ENCODE measurements at places on chromosomes 5 and 9. TPM values are rescaled to one million over a fixed set of nuclear protein-coding genes. Genes with fewer than 3 reads are reported as not detected.
A peak's percentile ranks its signal among the peaks of the same experiment; 100 is the strongest.

- no peak overlapping the region for H3K4me3 ChIP-seq
- H3K4me1 ChIP-seq = no peaks in the 10 kb centered on the region
- DNase-seq = no peak
- no peak overlapping the region for H3K27ac ChIP-seq
- H3K27me3 ChIP-seq = no peaks in the 10 kb centered on the region
- no peaks in the 10 kb centered on the region for H3K36me3 ChIP-seq
Observed at GRCh38 chr5:172553903-172554302, 87.2 kb upstream of the NEURL1B start.

The HIGD2A gene
- total RNA-seq = 79.3 TPM

DNA sequence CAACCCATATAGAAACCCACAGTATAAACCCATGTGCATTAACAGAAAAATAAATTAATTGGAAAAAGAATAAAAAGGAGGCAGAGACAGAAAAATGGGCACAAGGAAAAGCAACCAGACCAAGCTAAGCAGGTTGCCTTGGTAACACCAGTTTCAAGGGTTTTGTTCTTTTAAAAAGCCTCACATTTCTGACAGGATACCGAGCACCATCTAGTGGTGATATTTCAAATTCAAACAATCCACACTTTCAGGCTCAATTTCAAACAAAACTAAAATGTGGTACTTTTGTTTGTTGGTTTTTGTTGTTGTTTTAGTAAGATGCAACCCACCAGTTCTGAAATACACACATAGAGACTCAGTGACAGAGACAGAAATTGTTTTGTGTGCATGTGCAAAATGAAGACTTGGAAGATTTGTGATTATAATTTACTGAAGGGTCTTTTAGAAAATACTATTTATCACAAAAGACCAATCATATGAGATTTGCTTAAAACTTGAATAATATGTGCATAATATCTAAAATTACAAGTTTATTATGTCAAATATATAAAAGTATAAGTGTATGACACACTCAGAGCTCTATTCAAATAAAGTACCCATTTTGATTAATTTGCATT is 318.2 kb downstream of the SLCO4C1 start:
- H3K27ac ChIP-seq = no peak overlapping the region
- peak; percentile 1 for DNase-seq
- no peak overlapping the region for H3K4me3 ChIP-seq
- no peaks in the 10 kb centered on the region for H3K27me3 ChIP-seq
- no peaks in the 10 kb centered on the region for H3K36me3 ChIP-seq

- no peak overlapping the region for H3K4me3 ChIP-seq
- DNase-seq = no peak
- peaks cover 5% of the 10 kb centered on the region for H3K4me1 ChIP-seq
- H3K27me3 ChIP-seq = peaks cover 12% of the 10 kb centered on the region
- H3K27ac ChIP-seq = peak overlapping the region; percentile 46
- H3K36me3 ChIP-seq = no peaks in the 10 kb centered on the region
Observed at GRCh38 chr9:70106571-70106970, 62.9 kb downstream of the MAMDC2 start.

The CAMK2A gene
- total RNA-seq = not detected

DNA sequence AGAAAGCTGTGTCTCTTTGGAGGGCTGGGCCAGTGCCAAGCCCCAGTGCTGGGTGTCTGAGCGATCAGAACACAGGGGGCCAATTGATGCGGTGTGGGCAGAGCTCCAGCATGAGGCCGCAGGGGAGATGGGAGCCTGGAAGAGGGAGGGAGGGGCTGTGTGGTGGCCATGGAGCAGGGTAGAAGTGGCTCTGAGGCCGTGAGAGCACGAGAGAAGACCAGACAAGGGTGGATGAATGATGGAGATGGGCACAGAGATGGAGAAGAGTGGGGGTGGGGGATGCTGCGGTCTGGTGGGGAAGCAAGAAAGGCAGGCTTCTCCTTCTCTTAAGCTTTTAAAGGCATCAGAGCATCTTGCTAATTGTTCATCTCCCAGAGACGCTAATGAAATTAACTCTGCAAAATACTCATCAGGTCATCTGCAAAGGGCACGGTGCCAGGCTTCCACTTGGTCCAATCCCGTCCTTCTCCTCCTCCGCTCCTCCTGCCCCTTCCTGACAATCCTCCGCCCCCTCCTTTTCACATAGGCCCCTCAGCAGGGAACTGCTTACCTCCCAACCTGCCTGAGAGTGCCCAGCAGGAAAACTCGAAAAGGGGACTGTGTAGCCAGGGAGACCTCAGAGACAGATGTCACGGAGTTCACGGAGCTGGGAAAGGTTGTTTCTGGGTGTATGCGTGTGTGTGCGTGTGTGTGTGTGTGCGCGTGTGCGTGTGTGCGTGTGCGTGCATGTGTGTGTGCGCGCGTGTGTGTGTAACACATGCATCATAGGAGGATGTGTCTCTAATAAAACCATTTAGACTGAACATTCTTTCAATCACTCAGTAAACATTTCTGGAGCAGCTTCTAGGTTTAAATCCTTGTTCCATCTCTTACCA is 7.1 kb upstream of the UNC5A start:
- H3K36me3 ChIP-seq = no peaks in the 10 kb centered on the region
- DNase-seq = no peak
- H3K27me3 ChIP-seq = peaks cover 25% of the 10 kb centered on the region
- no peak overlapping the region for H3K4me3 ChIP-seq

- H3K27ac ChIP-seq = no peak overlapping the region
- H3K36me3 ChIP-seq = no peaks in the 10 kb centered on the region
- no peak overlapping the region for H3K4me3 ChIP-seq
- peaks cover 11% of the 10 kb centered on the region for H3K27me3 ChIP-seq
- no peaks in the 10 kb centered on the region for H3K4me1 ChIP-seq
- no peak for DNase-seq
Observed at GRCh38 chr9:109894473-109894872, 114.5 kb downstream of the PALM2AKAP2 start.

The SLC45A2 gene
- total RNA-seq = 0.93 TPM

DNA sequence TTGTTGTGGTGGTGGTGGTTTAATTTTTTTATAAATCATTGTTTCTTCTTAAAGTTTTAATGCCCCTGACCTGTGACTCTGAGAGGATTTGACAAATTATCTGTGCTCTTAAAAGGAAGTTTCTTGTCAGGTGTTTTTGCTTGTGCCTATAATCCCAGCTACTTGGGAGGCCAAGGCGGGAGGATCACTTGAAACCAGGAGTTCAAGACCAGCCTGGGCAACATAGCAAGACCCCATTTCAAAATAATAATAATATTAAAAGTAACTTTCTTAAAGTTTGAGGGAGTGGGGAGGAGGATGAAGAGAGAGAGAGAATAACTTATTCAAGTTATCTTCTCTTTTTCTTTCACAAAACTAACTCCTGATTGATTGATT is 12.2 kb upstream of the ERMP1 start:
- peak overlapping the region; percentile 82 for H3K27ac ChIP-seq
- H3K4me1 ChIP-seq = peaks cover 54% of the 10 kb centered on the region
- no peaks in the 10 kb centered on the region for H3K27me3 ChIP-seq

GRCh38 chr9:26066237-26066636 is 388.0 kb upstream of the TUSC1 start:
- no peaks in the 10 kb centered on the region for H3K36me3 ChIP-seq
- no peak for DNase-seq
- H3K27me3 ChIP-seq = no peaks in the 10 kb centered on the region
- no peak overlapping the region for H3K4me3 ChIP-seq
- H3K4me1 ChIP-seq = no peaks in the 10 kb centered on the region

GRCh38 chr5:149317281-149318048 is 27.8 kb upstream of the GRPEL2 start:
- peaks cover 3% of the 10 kb centered on the region for H3K4me1 ChIP-seq
- DNase-seq = no peak
- H3K4me3 ChIP-seq = no peak overlapping the region
- no peaks in the 10 kb centered on the region for H3K36me3 ChIP-seq
- no peaks in the 10 kb centered on the region for H3K27me3 ChIP-seq
- H3K27ac ChIP-seq = no peak overlapping the region

The SLCO6A1 gene
- total RNA-seq = not detected

The STOML2 gene
- total RNA-seq = 53.0 TPM

All from naive thymus-derived CD8-positive, alpha-beta T cell (primary cell).